ENCODE measurements at places on chromosomes 12 and 14.

- DNase-seq, result peak; percentile 59
Measured at GRCh38 chr14:92563359-92563758, 49.8 kb downstream of the RIN3 start.

- no peak for DNase-seq
Measured at GRCh38 chr14:68551045-68551683, 241.7 kb downstream of the ZFP36L1 start.

DNA sequence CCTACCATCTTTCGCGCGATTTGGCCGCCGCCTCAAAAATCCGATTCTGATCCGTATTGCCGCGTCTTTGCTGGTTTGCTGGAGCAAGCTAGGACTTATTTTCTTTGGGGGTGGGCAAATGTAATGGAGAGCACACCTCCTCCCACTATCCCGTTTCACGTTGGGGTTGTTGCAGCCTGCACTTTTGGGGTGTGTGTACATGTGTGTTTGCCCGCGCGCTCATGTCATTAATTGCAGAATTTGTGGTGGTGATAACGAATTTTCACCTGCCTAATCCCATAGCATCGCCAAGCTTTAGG lies 657 bp downstream of the METAP2 start:
- no peak for DNase-seq

DNA sequence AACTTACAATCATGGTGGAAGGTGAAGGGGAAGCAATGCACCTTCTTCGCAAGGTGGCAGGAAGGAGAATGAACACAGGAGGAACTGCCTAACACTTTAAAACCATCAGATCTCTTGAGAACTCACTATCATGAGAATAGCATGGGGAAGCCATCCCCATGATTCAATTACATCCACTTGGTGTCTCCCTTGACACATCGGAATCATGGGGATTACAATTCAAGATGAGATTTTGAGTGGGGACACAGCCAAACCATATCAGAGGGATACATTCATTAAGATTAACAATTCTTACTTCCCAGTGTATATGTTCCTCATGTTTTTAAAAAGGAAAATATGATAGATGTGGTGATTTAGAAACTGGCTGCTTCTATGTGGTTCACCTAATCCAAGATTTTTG lies 117.9 kb downstream of the PDE3A start:
- DNase-seq, result no peak

DNA sequence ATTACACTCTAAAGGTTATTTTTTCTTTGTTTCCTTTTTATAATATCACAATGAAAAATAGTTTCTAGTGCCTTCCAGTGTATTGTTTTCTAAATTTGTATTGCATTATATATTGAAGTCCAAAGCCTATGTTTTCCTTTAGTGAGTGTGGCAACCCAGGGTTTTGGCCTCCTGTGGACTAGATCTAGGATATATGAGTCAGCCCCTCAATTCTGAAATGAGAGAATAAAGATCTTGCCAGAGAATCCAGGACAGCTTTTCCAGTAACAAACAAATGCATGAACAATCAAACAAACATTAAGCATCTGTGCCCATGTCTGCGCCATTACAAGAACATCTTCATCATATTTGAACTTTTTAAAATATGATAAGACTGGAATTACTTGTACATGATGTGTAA lies 70.7 kb upstream of the SSTR1 start:
- no peak for DNase-seq

DNA sequence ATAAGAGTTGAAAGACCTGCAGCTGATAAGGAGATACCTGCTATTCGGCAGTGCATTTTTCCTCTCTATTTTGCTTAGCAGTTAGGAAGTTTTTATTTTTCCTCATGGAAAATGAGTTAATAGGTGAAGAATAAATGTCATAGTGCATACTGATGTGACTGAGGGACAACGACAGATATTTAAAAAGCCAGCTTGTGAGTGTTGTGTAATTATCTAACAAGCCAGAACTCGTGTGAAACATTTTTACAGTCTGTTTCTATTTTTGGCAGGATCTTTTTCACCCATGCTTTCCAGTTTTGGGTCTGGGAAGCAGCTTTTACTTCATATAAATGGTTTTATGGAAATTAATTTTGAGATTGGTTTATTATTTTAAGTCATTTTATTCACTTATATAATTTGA lies 2.9 kb downstream of the FBXO34 start:
- DNase-seq, result no peak

- peak; percentile 6 for DNase-seq
Measured at GRCh38 chr12:59383079-59383822, 212.6 kb upstream of the SLC16A7 start.

- no peak for DNase-seq
Measured at GRCh38 chr12:57832966-57833365, 13.6 kb downstream of the CTDSP2 start.

- DNase-seq, result no peak
Measured at GRCh38 chr14:55382483-55382882, 29.1 kb downstream of the ATG14 start.

DNA sequence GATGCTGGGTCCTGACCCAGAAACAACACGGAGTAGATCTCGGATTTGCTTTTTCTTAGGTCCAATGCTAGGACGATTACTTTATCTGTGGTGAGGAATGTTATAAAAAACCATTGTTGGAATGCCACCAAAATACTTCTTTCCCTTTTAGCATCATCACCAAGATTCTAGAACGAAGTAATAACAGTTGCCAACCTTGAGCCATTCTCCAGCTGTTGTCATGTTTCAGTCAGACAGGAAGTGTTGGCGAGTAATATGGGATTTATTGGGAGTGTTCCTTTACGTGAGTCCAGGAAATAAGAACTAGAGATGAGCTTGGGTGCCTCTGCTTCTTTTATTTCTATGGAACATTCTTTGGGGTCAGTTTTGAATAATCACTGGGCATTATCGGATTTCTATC lies 892.9 kb downstream of the DIO2 start:
- no peak for DNase-seq

GRCh38 chr12:7869137-7869536 lies 3.6 kb downstream of the SLC2A14 start:
- DNase-seq, result no peak

- no peak for DNase-seq
Measured at GRCh38 chr12:58433959-58434358, 486.3 kb downstream of the LRIG3 start.

GRCh38 chr14:92880351-92880750 lies 42.6 kb upstream of the CHGA start:
- DNase-seq, result no peak

GRCh38 chr12:118103601-118104382 lies at the start of gene VSIG10:
Gene VSIG10 (minus strand): TSS chr12:118104011. CDS start chr12:118103671, 340 bp downstream.
- DNase-seq, result peak; percentile 20

DNA sequence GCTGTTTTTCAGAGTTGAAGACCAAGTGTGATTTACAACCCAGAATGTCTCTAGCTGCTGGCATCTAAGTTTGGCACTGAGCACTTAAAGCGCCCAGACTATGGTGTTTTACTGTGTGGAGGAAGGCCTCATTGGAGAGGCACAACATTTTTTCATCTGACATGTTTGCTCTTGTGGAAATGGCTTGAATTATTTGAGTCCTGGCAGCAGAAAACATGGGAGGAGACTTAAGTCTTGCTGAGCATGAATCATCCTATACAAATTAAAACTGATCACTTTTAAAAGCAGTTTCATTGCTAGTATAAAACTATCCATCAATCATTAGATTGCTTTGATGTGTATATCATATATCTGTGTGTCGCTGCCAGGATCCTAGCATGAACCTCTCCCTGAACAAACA lies 85.9 kb upstream of the REP15 start:
- no peak for DNase-seq

DNA sequence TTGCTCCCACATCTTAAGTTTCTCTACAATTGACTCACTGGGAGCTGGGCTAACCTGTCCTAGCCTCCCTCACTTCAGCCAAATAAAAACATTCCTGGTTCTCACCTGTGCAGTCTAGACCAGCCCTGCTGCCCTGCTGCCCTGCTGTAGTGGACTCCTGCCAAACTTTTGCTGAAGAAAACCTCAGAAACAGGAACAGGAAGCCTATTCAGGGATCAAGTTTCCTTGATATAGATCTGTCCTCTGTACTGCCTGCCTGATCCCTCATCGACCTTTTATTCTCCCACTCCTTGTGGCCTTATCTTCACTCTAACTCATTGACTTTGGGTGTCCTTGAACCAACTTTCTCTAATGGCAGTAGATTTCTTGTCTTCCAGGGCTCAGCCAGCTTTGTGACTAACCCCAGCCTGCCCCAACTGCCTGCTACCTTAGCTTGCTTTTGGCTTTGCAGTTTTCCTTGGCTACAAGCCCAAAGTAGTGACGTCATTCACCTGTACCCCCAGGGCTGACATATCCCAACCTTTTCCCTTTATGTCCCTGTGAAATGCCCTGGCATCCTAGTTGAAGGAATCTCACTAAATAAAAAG lies 234.8 kb downstream of the DUSP6 start:
- DNase-seq, result peak; percentile 24

- no peak for DNase-seq
Measured at GRCh38 chr14:34676516-34677211, 37.7 kb downstream of the CFL2 start.

DNA sequence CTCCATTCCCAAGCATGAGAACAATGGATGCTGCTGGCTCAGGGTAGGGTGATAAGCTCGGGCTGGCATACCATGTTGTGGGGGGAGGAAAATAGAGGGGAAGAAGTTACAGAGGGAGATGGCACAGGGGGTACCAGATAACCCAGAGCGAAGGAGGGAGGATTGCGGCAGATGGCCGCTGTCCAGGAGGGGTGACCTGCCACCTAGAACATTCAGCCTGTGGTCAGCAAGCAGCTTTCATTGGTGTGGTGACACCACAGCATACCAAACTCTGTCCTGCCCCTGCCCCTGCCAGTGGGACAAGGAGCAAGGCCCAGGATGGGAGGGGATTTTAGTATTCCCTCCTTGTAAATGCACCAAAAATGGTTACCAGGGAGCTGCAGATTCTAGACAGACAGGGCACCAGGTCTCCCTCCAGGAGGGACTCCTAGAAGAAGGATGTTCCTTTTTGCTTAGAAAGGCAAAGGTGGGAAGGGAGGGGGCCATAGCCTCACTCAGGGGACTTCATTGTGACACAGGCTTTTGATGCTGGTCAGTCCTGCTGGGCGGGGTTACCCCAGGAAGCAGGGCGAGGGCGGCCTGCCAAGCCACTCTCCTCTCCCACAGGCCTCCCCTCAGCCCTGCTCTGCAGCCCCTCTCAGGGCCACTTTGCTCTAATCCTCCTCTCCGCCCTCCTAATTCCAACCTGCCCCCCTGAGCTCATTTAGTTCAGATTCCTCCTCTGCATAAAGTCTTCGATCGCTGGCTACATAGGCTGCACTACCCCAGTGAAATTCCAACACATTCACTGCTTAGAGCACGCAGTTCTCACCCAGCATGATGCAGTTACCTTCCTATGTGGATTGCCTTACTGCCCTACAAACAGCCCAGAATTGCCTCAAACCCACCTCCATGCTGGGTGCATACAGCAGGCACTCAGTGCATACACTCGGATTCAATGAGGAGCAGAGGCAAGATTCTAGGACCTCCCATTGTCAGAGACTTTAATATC lies 36.0 kb upstream of the PLEKHG6 start:
- DNase-seq, result no peak

- peak; percentile 32 for DNase-seq
Measured at GRCh38 chr14:25049568-25050268, at the start of gene STXBP6. Gene STXBP6 (minus strand): TSS chr14:25050147. CDS start chr14:24974818, 75,329 bp downstream.

GRCh38 chr12:82174936-82175335 lies 183.3 kb downstream of the CCDC59 start:
- no peak for DNase-seq

- no peak for DNase-seq
Measured at GRCh38 chr12:54477259-54477658, 3.9 kb upstream of the GTSF1 start.

DNA sequence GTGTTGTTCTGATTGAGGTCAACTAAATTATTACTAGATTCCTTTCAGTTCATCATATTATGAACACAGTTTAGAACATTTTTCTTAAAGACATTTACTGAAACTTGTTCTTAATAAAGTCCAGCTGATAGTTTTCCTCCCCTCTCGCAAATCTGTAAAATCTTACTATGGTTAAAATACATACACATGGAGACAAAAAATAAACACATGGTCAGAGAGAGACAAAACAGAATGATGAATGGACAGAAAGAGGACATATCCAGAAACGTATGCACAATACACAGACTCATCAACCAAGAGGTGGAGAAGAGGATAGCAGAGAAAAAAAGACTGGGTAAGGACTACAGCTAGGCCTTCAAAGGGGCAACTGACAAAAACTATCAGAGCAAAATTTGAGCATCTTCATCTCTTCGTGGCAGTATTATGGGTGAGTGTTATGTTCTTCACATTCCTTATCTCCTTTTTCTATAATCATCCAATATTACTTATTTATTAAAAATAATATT lies 38.4 kb downstream of the EEA1 start:
- DNase-seq, result no peak

GRCh38 chr14:65972346-65972870 lies 513.8 kb upstream of the CCDC196 start:
- no peak for DNase-seq

- DNase-seq, result no peak
Measured at GRCh38 chr14:86639666-86640065, 1109.7 kb downstream of the FLRT2 start.

GRCh38 chr14:68535404-68536017 lies 257.4 kb downstream of the ZFP36L1 start:
- no peak for DNase-seq

DNA sequence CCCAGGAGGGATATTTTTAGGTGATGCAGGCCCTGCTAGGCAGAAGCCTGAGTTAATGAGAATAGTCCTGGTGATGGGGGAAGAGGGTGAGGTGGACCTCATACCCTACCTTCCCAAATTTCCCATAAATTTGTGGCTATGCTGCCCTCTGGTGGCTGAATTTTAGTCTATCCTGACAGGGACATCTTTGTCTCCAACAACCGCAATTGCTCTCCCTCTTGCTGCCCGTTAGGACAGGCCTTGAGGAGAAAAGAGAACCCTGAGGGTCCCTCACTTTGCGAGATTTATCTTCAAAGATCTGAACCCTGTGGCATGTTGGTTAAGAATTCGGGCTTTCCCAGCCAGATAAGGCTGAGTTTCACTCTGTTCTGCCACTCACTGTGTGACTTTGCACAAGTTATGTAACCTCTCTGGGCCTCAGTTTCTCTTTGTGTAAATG lies 9.8 kb upstream of the ZNF385A start:
- DNase-seq, result peak; percentile 73

DNA sequence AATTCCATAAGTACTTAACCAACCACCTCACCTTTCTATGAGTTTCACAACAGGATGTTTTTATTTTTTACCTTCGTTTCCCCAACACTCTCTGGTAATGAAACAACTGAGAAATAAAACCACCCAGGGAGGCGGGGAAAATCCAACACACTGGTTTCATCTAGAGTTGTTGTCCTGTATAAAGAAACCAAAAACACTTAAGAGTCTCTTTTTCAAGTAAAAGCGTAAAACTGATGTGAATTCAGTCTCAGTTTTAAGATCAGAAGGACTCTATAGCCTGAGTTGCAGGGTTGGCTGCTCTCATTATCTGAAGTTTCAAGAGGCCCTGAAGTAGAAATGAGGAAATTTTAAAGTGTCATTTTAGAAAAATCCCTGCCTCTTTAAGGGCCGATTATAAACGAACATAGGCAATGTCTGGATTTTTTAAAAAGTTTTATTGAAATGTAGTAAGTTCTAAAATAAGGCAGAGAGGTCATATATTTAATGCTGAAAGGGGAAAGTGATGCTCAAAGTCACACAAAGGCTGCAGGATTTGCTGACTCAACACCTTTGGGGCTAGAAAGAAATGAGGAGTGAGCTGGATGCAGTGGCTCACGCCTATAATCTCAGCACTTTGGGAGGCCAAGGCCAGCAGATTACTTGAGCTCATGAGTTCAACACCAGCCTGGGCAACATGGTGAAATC lies 27.2 kb downstream of the HIGD1C start:
- no peak for DNase-seq
